Esophagus muscularis mucosa (tissue), 4 donors: ENCODE measurements at places on chromosomes 12 and 14. TPM values are rescaled to one million over a fixed set of nuclear protein-coding genes. Genes with fewer than 3 reads are reported as not detected.

The TEX22 gene
- not detected for total RNA-seq

The GALNT16 gene
- total RNA-seq, result 12.5 TPM

The CPNE6 gene
- total RNA-seq, result 0.33 TPM

The STK38L gene
- total RNA-seq, result 84.3 TPM

The SLIRP gene
- total RNA-seq, result 229 TPM

DNA sequence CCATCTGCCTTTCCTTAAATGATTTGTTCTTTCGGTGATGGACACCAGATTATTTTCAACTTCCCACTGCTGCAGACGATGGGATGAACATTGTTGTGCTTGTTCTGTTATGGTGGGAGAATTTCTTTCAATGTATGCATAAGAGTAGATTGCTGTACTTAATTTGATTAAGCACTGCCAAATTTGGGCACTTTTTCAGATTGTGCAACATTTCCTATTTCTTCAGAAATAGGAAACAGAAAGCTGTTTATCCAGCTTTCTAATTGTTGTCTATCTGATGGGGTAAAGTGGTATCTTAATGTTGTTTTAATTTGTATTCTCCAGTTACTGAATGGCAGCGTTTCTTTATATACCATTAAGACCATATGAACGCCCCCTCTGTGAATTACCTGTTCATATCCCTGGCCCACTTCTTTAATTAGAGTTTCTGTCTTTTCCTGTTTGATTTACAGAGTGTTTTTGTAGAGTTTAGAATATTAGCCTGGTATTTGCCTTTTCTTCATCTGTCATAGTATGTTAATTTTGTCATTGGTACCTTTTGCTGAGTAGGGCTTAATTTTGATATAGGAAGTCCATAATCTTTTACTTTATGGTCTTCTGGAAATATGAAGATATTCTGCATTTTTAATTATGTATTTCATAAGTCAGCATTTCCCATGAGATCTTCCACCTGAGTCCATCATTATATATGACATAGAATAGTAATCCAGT is 59.6 kb downstream of the DIP2B start:
- DNase-seq, result no peak

GRCh38 chr14:101506211-101506925 is 54.9 kb upstream of the DIO3 start:
- DNase-seq, result no peak

DNA sequence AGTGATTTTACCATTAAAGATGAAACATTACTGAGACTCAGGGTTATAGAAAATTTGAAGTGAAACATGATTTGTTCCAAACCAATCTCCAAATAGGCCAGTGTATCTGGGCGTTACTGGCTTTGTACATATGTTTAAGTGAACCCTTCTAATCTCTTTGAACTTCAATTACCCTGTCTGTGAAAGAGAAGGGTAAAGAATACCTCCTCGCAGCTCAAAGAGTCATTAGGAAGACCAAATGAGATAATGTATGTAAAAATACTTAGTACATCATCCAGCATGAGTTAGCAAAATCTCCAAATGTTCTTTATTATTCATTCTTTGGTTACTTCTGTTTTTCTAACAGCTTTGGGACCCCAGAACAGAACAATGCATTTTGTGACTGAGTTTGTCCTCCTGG is at the start of gene OR11H6:
TSS of gene OR11H6 (plus strand) at position 301 of the 400 bp plus-strand sequence. CDS start at position 301, 0 bp downstream.
- DNase-seq, result no peak

GRCh38 chr14:90045616-90046015 is 16.2 kb upstream of the KCNK13 start:
- no peak for DNase-seq

- peak; percentile 91 for DNase-seq
Observed at GRCh38 chr12:97275256-97275655, 187.3 kb upstream of the RMST start.

GRCh38 chr14:49980027-49980426 is 87.1 kb downstream of the ARF6 start:
- DNase-seq, result no peak

- DNase-seq, result no peak
Observed at GRCh38 chr12:38588624-38589305, 272.2 kb downstream of the ALG10B start.
